ENCODE measurements at places on chromosomes 12 and 14.

DNA sequence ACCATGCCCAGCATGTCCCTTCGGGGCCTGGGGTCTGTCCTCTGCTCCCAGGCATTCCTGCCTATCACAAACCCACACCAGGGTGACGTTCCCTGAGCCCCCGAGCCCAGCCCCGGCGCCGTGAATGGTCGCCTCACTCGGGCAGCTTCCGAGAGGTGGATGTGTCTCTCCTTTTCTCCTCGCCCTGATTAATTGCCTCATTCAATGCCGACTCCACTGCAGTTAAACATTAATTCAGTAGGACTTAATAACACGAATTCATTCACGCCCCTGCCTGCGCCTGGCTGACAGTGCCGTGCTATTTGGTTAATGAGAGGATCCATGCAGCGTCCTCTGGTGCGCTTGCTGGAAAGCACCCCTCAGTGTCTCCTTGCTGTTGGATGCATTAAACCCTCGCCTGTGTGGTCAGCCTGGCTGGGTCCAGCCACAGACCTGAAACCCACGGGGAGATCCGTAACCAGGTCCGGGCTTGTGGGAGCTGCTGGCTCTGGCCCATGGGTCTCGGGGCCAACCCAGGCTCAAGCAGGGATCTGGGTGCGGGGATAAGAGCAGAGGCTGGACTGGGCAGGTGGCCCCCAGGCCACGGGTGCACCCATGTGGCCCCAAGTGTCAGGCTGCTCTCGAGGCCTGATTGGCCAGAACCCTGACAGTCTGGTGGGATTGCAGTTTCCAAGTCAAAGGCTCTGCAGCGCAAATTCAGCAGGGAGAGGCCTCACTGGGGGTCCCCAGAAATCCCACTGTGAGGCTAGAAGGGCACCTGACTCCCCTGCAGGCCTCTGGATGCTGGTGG, 55.4 kb downstream of the FBRSL1 start:
- DNase-seq, result no peak

- no peak for DNase-seq
Observed at GRCh38 chr12:10069099-10069498, 29.7 kb downstream of the CLEC1A start.

DNA sequence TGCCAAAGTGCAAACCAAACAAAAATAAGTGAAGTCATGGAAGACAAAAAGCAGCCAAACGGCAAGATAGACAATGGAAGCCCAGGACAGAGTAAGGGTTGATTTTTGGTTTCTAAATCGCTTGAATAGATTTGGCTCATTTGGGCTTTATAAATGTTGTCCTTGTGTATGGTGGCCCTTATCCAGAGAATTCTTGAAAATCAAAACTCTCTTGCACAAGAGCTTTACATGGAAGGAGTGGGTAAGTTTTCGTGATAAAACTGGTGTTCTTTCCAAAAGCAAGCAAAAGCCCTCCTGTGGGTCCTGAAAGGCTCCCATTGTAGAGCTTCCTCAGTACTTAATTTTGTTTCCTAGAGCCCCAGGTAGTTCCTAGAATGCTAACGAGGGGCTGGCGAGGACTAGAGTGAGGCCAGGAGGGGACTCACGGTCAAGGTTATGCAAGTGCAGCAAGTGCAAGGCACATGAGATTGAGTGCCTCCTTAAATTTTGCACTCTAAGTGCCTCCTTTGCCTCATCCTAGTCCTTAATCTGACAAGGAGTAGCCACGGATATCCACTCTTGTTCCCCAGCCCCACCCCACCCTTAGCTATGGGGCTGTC, 4.1 kb downstream of the SIX6 start:
- no peak for DNase-seq

DNA sequence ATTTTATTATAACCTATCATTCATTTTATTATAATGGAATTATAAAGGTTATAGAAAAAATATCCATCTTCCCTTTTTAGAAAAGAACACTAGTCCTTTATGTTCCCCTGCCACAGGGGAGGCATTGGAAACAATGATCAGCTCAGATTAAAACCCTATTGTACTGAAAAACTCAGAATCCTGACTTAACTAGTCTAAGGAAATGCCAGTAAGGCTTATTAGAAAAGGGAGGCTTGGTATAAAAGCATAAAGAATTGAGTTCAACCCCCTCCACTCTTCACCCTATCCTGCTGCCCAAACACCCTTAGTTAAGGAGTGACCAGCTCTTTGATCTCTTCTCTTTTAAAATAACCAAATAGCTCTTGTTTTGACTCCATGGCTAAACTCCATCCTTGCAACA, 36.0 kb downstream of the PUS7L start:
- no peak for DNase-seq

- peak; percentile 60 for DNase-seq
Observed at GRCh38 chr12:30882706-30883105, 43.8 kb upstream of the TSPAN11 start.

GRCh38 chr12:124131659-124132058, 158.6 kb downstream of the ZNF664 start:
- DNase-seq, result no peak

GRCh38 chr14:70269582-70269981, 80.8 kb upstream of the SLC8A3 start:
- no peak for DNase-seq

- peak; percentile 28 for DNase-seq
Observed at GRCh38 chr12:132838410-132839080, 9.9 kb upstream of the GOLGA3 start.

- DNase-seq, result no peak
Observed at GRCh38 chr14:66085224-66085623, 400.9 kb upstream of the CCDC196 start.

- peak; percentile 40 for DNase-seq
Observed at GRCh38 chr14:56131865-56132833, 13.9 kb downstream of the PELI2 start.

DNA sequence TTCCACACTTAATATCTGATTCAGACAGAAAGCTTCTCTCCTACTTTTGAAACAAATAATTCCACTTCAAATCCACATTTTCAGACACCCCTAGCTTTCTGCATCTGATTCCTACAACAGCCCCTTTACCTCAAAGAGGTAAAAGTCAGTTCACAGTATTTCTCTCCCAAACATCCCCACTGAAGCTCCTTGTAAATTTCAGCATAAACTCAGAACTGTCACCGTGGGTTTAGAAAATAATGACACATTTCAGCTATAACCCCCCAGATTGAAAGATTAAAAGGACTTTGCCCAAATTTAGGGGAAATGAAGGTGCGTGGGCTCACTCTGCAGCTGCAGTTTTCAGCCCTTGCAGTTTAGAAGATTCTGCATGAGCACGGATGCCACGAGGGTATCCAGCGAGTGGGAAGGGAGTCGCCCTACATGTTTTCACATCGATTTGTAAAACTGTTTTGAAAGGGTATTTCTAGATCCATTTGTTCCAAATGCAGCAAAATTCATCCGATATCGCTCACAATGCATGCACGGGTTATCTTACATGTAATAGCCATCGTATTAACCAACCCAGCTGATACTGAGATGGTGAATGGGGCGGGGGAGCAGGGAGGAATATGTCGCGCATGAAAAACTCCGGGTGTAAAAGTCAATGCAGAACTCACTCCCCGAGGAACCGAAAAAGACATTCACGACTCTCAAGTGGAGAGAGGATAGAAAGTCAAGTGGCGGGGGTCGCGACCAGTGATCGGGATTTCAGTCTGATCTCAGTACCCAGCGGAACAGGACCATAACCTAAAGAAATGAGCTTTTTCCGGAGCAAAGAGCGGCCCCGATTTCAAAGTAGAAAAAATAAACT, 5.0 kb upstream of the CCND2 start:
- peak; percentile 95 for DNase-seq

DNA sequence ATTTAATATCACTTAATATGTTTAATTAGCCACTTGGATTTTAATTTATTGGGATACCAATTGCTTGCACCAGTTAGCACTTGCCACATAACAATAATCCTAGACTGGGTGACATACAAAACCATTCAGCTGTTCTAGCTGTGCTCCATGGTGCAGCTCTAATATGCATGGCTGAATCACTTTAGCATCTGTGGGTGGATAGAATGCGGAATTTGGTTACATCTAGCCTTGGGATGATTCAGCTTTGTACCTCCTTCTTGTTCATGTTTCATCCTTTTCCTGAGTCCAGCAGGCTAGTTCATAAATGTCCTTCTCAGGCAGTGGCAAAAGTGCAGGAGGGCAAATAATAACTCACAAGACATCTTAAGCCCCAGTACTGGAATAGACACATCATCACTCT, 1263.0 kb downstream of the LRFN5 start:
- DNase-seq, result no peak

DNA sequence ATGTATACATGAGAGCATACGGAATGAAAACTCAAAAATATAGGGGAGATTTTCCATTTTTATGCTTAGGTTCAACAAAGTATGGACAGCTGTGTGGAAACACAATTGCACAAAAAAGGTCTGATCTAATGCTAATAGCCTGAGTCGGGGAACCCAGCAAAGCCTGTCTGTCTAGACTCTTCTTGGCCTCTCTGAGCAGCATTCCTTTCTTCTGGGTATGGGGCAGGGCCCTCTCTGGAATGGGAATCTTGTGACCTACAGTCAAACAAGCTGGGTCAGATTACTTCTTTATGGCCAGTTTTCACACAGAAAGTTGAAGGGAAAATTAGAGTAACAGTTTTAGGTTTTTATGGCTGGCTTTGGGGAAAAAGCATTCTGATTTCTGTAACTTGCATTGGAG, 534.0 kb upstream of the LMO3 start:
- DNase-seq, result no peak

- DNase-seq, result no peak
Observed at GRCh38 chr14:37924622-37925021, 283.1 kb upstream of the SSTR1 start.

GRCh38 chr12:68317047-68317667, 15.0 kb downstream of the MDM1 start:
- DNase-seq, result peak; percentile 83

DNA sequence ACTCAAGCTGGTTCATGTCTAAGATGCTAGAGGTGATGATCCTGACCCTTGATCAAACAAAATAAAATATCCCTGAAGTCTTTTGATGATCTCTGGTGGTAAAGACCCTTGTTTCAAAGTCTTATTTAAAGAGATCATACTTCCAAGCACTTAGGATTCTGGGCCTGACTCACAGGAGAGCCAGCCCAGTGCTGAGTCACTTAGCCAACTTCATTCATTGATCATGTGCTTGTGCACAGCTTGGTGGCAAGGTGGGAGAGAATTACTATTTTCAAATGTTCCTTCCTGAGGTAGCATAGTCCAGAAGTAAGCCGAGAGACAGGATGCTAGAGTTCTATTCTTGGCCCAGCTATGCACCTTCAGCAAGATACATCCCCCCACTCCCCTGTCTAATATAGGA, 40.6 kb downstream of the SCN8A start:
- DNase-seq, result peak; percentile 55

DNA sequence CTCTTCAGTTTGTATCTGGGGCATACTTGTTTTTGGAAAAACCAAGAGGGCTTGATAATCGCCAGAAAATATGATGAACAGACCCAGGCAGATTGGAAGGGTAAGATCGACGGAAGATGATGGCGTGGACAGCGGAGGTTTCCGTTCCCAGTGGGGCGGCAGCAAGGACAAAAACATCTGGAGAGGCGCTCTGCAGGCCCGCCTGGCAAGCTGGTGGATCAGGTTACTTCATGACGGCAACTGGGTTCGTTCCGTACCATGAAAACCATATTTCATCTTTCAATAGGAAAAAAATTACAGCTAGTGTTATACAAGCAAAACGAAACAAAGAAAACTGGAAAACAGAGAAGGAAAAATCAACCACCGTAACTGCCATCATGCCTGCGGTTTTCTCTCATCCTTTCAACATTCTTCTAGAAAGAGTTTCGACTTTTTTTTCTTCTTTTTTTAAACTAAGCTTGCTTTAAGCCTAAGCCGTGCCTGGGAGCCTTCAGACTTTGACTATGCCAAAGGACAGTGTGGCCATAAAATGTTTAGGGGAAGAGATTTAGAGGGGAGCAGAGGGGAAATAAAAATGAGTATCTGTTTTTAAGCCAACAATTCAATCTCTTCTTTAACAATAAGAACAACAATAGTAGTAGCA, 210.5 kb downstream of the FOXN3 start:
- no peak for DNase-seq

GRCh38 chr12:92446083-92446460, 256.7 kb upstream of the PLEKHG7 start:
- DNase-seq, result no peak

- DNase-seq, result no peak
Observed at GRCh38 chr14:73903028-73903427, 16.4 kb downstream of the ZNF410 start.

DNA sequence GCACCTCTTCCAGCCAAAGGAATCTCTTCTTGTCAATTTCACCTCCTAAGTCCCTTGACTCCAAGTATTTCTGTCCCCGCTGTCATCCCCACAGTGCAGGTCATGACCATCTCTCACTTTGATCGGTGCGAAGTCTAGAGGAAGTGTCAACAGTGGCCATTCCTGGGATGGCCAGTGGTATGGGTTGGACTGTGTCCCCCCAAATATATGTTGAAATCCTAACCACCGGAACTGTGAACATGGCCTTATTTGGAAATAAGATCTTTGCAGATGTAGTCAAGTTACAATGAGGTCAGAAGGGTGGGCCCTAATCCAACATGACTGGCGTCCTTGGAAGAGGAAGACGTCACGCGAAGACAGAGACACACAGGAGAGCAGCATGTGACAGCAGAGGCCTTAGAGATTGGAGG, 155.9 kb upstream of the PRMT8 start:
- no peak for DNase-seq

- no peak for DNase-seq
Observed at GRCh38 chr14:73125169-73125588, 11.1 kb upstream of the PSEN1 start.

DNA sequence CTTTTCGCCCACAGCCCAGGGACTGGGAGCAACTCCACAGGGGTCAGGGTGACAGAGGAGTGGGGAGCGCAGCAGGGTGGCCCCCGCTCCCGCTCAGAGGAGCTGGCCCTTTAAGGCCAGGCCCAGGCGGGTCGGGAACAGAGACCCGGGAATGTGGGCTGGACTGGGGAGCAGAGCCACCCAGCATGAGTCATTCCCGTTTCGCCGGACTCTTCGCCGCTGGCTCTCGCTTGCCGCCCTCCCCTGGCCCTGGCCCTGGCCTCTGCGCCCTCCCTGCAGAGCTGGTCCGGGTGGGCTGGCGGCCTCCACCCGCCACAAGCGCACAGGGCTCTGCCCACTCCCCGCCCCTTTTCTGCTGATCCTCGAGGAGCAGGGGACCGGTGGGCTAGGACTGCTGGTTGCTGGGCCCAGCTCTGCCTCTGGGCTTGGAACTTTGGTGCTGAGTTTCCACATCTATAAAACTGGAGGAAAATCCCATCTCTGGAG, 92.8 kb downstream of the NINJ2 start:
- DNase-seq, result peak; percentile 88

DNA sequence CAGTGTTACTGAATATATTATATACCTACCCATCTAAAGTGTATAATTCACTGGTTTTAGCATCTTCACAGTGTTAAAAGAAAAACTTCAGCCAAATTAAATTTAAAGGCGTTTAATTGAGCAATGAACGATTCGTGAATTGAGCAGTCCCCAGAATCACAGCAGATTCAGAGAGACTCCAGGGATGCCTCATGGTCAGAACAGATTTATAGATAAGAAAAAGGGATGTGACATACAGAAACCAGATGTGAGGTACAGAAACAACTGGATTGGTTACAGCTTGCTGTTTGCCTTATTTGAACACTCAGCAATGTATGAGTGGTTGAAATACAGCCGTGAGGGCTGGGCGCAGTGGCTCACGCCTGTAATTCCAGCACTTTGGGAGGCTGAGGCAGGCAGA, 84.6 kb downstream of the WNK1 start:
- no peak for DNase-seq
